ENCODE measurements at places on chromosomes 7 and 10.

DNA sequence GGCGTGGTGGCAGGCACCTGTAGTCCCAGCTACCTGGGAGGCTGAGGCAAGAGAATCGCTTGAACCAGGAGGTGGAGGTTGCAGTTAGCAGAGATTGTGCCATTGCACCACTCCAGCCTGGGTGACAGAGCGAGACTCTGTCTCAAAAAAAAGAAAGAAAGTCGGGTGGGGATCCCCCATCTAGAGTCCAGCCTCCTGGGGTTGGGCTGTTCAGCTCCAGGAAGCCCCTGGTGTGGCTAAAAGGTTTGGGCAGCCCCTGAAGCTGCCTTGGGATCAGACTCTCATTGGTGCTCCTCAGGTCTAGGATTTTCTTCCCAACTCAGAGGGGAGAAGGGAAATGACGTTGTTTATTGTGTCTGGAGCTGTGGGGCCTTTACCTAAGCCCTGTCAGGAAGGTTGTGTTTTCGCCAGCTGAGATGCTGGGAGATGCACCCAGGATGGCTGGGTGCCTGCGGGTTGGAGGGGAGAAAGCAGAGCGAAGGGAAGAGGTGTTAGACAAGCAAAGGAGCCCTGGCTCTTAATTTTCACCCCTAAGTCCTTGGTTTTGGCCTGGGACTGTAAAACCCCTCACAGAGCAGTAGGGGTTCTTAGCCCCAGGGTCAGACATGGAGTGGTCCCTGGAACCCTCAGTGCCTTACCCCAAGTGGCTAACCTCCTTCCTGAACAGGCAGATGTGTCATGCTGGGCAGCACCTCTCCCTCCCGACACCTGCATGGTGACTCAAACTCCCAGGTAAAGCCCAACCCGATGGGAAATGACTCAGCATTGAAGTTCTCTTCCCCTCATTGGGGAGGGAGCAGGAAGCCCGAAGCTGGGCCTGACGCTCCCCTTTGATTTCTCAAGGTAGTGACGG is 21.1 kb downstream of the PLAU start:
- no peak for DNase-seq

- no peak for DNase-seq
Observed at GRCh38 chr7:128014811-128015210, 16.4 kb downstream of the LRRC4 start.

DNA sequence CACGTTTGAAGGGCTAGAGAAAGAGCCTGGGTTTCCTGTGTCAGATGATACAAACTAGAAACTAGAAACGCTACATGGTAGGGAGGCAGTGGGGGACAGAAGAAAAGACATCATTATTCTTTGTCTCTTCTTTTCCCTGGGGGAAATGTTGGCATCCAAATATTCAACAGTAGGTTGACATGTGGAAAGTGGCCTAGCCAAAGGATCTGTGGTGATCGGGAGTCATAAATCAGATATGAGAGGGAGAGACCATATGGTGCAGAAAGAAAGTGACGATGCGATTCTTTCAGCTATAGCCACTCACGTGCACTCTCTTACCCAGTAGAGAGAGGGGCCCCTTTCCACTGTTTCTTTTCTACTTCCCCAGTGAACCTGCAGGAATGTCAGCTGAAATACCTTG is 964.7 kb downstream of the LRMDA start:
- no peak for DNase-seq

GRCh38 chr7:38451840-38452239 is 178.4 kb upstream of the TARP start:
- DNase-seq: no peak

GRCh38 chr7:93923942-93924341 is 2.4 kb downstream of the GNG11 start:
- DNase-seq: no peak

- no peak for DNase-seq
Observed at GRCh38 chr10:60733826-60734225, 44.5 kb upstream of the CDK1 start.

GRCh38 chr7:155813546-155814315 is 1.5 kb upstream of the SHH start:
- no peak for DNase-seq

- DNase-seq: no peak
Observed at GRCh38 chr7:147681530-147681929, 909.0 kb upstream of the C7orf33 start.

DNA sequence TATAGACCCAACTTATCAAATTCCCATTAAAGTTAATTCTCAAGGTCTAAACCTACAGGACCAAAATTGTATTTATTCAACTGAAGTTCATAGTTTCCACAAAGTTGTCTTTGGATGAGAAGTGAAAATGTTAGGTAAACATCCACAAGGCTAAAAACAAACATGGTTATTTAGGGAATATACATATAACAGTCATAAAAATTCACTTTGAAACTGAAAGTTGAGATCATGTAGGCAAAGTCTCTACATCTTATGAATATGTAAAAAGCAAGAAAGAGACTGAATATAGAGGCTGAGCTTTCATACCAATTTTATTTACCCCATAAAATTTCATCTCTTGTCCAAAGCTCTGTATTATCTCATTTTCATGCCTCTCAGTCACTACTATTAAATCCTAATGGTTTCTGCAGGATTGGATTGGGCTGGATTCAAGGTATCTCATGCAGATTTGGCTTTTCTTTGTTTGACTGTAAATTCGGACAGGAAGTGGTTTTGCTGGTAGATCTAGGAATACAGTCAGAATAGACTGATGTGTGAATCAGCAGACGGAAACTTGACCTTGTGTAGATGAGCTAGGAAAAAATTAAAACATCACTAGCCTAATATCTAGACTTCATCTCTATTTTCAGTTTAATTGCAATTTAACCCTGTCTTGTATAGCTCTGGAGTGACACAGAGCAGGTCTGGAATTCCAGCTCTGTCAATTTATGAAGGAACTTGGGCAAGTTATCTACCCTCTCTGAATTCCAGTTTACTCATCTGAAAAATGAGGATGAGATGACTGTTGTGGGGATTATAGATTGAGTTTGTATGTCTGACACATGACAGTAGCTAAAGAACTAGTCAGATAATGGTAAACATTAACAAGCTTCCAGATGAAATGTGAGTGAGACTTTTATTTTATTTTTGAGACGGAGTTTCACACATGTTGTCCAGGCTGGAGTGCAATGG is 27.3 kb upstream of the SKAP2 start:
- no peak for DNase-seq

DNA sequence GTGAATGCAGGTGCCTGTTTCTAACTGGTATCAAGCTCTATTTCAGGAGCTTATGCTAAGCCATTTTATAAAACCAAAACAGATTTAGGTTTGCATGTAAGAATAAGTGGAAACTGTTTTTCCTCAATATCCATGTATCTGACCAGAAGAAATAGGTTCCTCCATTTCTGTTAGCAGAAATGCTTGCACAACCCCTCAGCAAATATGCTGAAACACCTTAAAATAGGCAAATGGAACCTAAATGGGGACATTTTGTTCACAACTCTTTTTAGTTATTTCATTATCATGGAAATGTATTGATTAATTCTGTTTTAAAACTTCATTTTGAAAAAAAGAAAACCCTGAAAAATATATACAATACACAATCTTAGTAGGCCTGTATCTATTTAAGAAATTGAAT is 8.9 kb upstream of the EEPD1 start:
- DNase-seq: no peak

GRCh38 chr7:25105911-25106310 is 19.1 kb downstream of the CYCS start:
- no peak for DNase-seq

DNA sequence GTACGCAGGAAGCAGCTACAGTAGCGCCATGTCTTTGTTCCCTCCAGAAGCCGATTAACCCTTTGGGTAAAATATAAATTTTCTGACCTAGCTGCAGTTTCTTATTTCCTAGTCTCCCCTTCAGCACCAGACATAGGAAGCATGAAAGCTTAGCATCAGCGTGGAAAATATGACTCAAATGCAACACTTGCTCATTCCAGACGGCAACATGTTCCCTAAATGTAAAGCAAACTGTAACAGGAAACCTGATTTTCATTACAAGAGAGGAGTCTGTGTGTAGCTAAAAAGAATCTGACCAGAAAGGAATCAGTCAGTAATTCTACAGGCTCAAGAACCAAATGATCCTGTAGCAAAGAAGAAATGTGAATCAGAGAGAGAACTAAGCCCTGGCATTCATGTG is 219.2 kb downstream of the C7orf25 start:
- no peak for DNase-seq

DNA sequence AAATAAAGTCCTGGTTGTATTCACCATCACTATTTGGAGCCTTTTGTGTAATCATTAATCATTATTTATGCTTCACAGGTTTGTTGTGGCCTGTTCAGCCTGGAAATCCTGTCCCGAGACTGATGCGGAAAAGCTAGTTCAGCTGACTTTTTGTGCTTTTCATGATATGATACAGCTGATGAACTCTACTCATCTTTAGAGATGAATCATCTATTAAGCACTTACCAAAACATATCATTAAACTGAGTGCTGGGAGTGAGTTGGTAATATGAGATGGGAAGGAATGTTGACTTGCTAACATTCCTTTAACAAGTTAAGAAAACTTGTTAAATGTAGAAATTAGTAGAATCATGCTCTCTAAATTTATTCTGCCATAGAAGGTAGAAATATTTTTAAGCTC is 53.0 kb downstream of the CROT start:
- DNase-seq: no peak

- DNase-seq: no peak
Observed at GRCh38 chr7:105454921-105455320, 66.2 kb upstream of the SRPK2 start.

- no peak for DNase-seq
Observed at GRCh38 chr7:80708123-80708522, 69.7 kb downstream of the CD36 start.

DNA sequence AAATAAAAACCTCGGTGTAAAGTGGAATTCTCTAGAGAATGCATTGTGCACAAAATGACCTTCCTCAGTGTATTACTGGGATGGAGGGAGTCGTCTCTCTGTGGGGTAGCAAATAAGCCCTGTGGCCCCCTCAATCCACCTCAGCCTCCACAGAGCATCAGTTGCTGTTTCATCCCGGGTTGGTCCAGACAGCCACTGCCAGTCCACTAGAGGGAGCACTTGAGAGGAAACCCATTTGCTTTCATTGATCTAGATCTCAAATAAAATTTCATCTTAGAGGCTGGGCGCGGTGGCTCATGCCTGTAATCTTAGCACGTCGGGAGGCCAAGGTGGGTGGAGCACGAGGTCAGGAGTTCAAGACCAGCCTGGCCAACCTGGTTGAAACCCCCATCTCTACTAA is 1128.7 kb downstream of the CNTNAP2 start:
- DNase-seq: no peak

DNA sequence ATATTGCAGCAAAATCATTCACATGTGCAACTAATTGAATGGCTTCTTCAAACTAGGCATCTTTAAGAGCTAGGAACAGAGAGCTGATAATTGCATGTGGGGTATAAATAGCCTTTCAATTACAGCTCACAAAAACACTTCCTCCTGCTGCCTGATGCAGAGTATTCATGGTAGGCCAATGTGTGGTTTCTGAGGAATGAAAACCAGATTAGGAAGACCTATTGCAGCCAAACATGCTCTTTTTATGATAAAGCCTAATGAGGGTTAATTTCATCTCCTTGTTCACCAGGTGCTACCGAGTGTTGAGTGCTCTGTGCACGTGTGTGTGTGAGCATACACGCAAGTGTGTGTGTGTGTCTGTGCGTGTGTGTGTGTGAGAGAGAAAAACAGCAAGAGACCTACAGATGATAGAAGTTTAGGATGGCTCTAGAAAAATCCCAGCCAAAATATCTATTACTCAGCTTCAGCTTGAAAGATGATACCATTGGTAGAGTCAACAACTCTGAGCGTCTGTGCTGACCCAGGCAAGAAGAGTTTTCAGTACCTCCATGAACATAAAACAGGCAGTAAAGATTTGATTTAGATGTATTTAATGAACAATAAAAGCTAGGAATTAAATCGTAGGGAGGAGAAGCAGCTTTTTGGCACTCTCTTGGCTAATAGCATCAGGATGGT is 448.5 kb upstream of the ANKRD30A start:
- DNase-seq: no peak

GRCh38 chr7:83486536-83486935 is 162.4 kb downstream of the SEMA3E start:
- no peak for DNase-seq

GRCh38 chr7:87448388-87448787 is 27.1 kb downstream of the ABCB4 start:
- no peak for DNase-seq

GRCh38 chr7:130649004-130649790 is 19.4 kb downstream of the COPG2 start:
- DNase-seq: no peak

Measured in T-helper 1 cell (primary cell).